ENCODE measurements at places on chromosomes 11 and 22. TPM values are rescaled to one million over a fixed set of nuclear protein-coding genes. Genes with fewer than 3 reads are reported as not detected.

The PDGFB gene
- 0.65 TPM for total RNA-seq

The SCN4B gene
- 7.1 TPM for total RNA-seq

DNA sequence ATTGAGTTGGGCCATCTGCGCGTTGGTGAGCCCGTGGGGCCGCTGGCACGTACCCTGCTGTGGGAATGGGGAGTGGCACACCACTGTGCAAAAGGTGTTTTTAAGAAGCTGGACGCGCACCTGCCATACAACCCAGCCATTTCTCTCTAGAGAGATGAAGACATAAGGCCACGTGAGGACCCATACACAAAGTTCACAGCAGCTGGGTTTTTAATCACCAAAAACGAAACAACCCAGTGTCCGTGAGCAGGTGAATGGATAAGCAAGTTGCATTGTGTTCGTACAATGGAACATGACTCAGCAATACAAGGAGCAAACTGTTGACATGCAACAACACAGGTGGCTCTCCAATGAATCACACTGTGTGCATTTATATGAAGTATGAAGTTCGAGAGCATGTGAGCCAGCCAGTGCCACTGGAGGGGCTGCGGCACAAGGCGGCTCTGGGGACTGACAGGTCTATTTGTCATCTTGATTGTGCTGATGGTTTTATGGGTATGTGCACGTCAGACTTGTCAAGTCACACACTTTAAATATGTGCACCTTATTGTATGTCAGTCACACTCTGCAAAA lies 30.6 kb upstream of the PANX2 start:
- no peak for DNase-seq

DNA sequence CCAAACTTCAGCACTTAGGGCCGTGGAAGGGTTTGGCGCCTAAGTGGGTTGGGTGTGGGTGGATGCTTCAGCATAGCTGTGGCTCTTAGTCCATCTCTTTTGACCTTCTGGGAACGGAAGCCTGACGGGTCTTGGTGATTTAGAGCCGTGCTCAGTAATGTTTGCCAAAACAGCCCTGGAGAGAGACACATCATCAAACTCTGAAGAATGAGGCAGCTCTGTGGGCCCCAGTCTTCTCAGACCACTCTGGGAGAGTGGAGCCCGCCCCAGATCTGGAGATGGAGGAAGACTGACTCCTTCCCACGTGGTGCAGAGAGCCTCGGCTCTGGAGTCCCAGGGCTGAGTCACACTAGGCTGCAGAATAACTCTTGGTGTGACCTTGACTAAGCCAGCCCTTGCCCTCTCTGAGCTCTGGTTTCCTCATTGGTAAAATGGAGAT lies 168.9 kb downstream of the C11orf91 start:
- DNase-seq = no peak

DNA sequence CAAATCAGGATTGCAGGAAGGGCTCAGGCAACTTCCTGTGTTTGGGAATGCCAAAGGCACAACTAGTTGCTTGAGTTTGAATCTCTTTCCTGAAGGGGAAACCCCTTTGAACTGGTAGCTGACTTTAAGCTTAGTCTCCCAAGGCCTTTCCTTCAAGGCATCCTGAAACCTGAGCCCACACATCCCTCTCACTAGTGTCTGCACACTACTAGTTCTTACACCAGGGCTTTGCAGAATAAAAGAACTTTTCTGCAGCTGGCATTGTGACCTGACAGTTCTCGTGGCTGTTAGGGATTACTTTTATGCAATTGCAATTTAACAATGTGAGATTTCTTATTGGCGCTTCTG lies 95.4 kb downstream of the EXT2 start:
- peak; percentile 32 for DNase-seq

The DBX1 gene
- total RNA-seq = 5.3 TPM

- DNase-seq = no peak
These were observed 471.5 kb upstream of the API5 start for GRCh38 chr11:42840176-42840829.

DNA sequence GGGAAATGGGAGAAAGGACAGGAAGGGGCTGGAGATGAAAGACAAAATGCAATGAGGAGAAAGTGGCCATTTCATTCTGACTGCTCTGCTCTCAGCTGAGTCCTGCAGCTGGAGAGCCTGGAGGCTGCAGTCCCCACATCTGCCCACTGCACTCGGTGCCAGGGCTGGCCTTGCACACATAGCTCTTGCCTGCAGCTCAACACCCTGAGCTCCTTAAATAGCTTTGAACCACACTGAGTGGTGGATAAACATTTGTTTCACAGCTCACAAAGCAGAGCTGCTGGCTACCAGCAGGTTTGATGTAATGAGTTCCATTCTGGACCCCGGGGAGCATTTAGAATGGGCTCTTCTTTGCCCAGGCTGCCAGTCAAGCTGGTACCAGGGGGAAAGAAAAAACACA lies 426.1 kb upstream of the CADM1 start:
- DNase-seq = no peak

- no peak for DNase-seq
These were observed 22.3 kb downstream of the TMEM123 start for GRCh38 chr11:102430158-102430836.

The DDX6 gene
- 191 TPM for total RNA-seq

The PRRG4 gene
- 0.06 TPM for total RNA-seq

The OR5AR1 gene
- not detected for total RNA-seq

The ASRGL1 gene
- total RNA-seq = 44.5 TPM

The FAT3 gene
- 20.9 TPM for total RNA-seq

The KIRREL3 gene
- total RNA-seq = 1.1 TPM

- DNase-seq = no peak
These were observed 16.7 kb downstream of the ASPHD2 start for GRCh38 chr22:26445577-26446275.

DNA sequence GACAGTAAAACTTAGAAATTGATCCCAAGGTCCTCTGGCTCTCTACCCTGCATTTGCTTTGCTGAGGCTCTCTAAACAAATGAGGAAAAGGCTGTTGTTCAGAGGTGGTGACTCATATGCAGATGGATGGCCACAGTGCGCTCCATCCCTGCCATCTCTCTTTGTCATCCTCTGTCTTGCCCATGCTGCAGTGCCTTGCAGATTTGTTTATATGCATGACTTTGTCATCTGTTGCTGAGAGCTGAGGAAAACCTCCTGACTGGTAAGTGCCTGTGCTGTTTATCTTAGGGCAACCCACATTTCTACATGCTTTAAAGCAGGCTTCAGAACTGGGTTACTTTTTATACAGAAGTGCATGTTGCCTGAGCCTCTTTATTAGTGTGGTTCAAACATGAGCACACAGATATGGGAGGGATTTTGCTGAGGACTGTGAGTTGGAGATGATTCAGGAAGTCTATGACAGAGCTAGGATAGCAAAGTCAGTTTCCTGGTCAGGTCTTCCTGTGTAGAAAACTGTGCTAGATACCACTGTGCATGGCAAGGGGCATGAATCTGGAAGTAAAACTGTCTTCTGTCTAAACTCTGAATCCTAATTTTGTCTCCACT lies 57.4 kb downstream of the JAM3 start:
- DNase-seq = no peak

GRCh38 chr11:13091373-13091772 lies 82.3 kb downstream of the RASSF10 start:
- DNase-seq = no peak

- DNase-seq = no peak
These were observed 17.3 kb upstream of the PLET1 start for GRCh38 chr11:112277941-112278340.

The RBMXL2 gene
- total RNA-seq = not detected

DNA sequence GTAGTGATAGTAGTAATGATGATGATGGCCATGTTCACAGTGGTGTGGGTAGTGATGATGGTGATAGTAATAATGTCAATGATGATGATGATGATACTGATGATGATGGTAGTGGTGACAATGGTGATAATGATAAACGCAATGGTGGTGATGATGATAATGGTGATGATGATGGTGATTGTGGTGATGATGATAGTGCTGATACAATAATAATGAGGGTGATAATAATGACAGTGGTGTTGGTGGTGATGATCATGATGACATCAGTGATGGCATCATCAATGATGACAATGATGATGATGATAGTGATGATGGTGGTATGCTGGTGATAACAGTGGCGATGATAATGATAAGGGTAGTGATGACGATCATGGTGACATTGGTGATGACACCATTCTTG lies 92.3 kb downstream of the MPPED1 start:
- DNase-seq = no peak

DNA sequence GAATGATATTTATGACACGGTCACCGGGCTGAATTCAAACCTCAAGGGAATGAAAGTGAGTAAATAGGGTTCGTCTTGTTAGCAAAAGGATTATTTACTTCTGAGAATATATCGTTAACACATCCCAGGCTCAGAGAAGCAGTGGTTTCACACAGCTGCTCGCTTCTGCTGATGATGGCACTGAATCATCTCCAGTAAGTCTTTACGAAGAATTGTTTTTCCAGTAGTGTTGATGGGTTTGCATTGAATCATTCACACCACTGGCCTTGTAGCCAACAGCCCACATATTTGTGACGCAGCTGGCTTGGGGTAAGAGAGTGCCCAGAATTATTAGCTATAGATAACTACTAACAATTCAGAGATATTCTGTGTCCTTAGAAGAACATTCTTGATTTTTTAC lies 236.3 kb downstream of the CADM1 start:
- DNase-seq = no peak

GRCh38 chr11:1202154-1202775 lies 20.6 kb upstream of the MUC5B start:
- no peak for DNase-seq

The SPI1 gene
- total RNA-seq = not detected

DNA sequence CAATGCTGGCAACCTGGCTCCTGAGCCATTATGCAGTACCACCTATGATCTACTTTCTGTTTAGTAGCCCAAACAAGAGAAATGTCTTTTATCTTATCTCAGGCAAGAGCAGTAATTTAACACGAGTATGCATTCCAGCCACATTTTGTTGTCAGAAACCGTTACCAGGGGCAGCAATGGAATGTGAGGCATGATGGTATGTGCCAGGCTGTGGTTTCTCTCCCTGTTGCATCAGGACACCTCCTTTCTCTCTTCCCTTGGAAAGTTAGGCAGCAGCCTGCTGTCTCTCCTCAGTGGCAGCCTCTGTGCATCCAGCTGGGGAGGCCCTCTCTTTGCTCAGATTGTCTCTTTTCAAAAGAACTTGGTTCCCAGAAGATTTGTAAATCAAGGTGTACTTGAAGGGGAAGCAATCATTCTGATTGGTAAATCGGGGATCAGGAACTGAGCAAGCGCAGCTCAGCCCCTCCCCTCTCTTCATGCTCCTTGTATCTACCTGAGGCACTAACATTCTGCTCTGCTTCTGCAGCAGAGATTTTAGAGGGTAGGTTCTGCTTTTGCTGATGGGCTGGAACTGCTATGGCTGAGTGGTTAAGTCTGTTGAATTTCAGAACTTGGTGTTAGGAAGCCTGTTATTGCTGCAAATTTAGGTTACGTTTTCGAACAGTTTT lies 229.2 kb downstream of the ADAMTS15 start:
- peak; percentile 13 for DNase-seq

DNA sequence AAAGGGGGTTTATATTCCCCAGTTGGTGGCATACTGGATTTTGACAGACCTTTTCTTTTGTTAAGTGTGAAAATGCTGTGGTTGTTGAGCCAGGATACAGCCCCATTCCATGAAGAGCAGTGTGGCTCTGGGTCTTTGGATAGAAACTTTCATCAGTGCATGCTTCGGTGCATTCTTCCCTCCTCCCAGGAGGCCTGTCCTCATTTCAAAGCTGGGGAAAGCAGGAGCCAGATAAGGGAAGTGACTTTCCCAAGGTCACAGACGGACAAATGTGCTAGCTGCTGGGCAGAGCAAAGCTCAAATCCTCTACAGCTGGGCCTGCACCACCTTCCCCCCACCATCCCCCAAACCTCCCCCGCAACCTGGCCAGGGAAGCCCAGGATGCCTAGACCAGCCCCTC lies 184.5 kb upstream of the NTM start:
- peak; percentile 16 for DNase-seq

GRCh38 chr22:28183078-28183860 lies 264.2 kb upstream of the PITPNB start:
- DNase-seq = no peak

GRCh38 chr11:69101792-69102695 lies 53.3 kb downstream of the TPCN2 start:
- DNase-seq = no peak

- no peak for DNase-seq
These were observed 67.8 kb downstream of the RASSF10 start for GRCh38 chr11:13076961-13077360.

- no peak for DNase-seq
These were observed 70.7 kb downstream of the ARFGAP2 start for GRCh38 chr11:47105974-47106373.

GRCh38 chr11:33064033-33064825 lies 24.9 kb downstream of the TCP11L1 start:
- DNase-seq = no peak

GRCh38 chr11:26473216-26474194 lies 98.6 kb downstream of the MUC15 start:
- DNase-seq = no peak

GRCh38 chr11:567011-567628 lies 6.3 kb downstream of the RASSF7 start:
- no peak for DNase-seq

- DNase-seq = no peak
These were observed 35.2 kb upstream of the RIC3 start for GRCh38 chr11:8204025-8204424.

DNA sequence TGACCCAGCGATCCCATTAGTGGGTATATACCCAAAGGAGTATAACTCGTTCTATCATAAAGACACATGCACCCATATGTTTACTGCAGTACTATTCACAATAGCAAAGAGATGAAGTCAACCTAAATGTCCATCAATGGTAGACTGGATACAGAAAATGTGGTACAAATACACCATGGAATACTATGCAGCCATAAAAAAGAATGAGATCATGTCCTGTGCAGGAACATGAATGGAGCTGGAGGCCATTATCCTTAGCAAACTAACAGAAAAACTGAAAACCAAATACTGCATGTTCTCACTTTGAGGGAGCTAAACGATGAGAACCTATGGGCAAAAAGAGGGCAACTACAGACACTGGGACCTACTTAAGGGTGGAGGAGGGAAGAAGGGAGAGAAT lies 146.8 kb downstream of the SBF2 start:
- DNase-seq = no peak

- no peak for DNase-seq
These were observed 28.8 kb downstream of the HIRA start for GRCh38 chr22:19402642-19403191.

The CHST1 gene
- not detected for total RNA-seq

- peak; percentile 55 for DNase-seq
These were observed 85.5 kb downstream of the NELL1 start for GRCh38 chr11:20754933-20755332.

The FADD gene
- 33.6 TPM for total RNA-seq

The SLC15A3 gene
- 1.4 TPM for total RNA-seq

GRCh38 chr11:57414612-57415212 lies 12.2 kb downstream of the SLC43A3 start:
- DNase-seq = no peak

DNA sequence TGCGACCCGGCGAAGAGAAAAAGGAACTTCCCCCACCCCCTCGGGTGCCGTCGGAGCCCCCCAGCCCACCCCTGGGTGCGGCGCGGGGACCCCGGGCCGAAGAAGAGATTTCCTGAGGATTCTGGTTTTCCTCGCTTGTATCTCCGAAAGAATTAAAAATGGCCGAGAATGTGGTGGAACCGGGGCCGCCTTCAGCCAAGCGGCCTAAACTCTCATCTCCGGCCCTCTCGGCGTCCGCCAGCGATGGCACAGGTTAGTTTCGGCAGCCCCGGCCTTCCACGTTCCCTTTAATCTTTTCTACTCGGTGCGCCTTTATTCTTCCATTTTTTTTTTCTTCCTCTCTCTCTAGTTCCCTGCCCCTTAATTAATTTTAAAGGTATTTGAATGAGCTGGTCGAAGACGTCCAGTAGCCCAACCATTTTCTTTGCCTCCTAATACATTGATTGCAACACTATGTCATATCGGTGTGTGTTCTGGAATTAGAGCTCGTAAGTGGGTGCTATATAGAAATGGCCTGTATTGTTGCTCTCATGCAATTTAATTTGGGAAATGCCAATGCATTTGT lies 537 bp downstream of the EP300 start:
- DNase-seq = peak; percentile 58
